Activated T-helper 1 cell treated with Interleukin-2 at 50 U/mL for 16 hours (primary cell): ENCODE measurements at places on chromosomes 7 and 10.

- DNase-seq = no peak
These were observed 196.3 kb downstream of the TNS3 start for GRCh38 chr7:47385536-47386125.

GRCh38 chr7:135792866-135793265 lies 44.3 kb upstream of the FAM180A start:
- no peak for DNase-seq

- DNase-seq = no peak
These were observed 27.8 kb downstream of the DENND10 start for GRCh38 chr10:119131512-119132240.

DNA sequence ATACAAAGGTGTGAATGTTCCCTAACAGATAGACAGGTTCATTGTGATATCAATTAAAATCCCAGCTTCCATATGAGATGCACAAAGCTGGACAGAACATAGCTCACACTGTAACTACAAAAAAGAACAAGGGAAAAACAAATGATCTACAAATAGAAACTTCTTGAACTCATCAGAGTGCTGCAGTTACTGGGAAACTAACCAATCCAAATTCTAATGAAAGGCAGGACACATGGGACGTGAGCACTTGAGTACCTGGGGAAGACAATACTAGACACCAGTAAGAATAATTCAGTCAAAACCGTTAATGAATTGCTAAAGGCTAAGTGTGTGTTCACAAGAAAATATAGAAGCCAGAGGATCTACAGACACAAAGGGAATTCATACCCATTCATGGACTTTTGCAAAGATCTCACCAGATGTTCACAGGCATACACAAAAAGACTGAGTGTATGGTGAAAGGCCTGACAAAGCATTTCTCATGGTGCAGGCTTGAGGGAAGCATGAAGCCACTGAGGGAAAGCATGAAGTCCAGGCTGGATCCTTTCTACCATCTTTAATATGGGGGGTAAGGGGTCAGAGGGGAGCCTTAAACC lies 7.8 kb upstream of the GPR22 start:
- DNase-seq = no peak

DNA sequence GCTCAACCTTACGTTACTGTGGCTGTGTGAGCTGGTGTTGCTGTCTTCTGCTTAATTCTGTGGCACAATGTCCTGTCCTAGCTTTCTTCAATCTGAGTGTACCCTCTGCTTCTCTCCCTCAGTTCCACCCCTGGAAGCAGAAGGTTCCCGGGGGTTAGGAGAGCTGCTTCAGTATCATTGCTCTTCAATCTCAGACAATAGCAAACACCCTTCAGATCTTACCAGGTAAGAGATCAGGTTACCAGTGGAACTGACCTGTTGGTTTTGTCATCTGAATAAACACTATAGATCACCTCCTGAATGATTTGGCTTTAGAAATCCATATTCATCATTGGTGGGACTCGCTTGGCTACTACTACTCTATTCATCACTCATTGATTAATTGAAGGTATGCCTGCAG lies 48.4 kb downstream of the DNAJB9 start:
- DNase-seq = no peak

DNA sequence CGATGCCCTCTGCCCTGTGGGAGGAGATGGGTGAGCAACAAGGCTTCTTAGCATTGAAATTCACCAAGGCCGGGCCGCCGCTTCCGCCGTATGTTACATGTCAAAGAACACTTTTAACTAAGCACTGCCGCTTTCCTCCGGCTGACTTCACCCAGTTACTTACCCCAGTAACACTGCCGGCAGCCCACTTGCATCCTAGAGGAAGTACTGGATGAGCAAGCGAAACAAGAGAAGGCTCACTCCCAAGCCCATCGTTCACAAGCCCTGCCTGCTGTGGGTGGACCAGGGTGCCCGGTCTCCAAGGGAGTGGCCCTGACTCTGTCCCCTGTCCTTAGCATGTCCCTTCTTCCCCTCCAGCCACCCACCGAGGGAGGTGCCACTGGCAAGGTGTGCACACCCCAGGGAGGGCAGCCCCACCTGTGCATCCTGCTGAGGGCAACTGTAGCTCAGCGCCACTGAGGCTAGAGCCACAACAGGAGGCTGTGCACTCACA lies 73.1 kb upstream of the EBF3 start:
- no peak for DNase-seq

DNA sequence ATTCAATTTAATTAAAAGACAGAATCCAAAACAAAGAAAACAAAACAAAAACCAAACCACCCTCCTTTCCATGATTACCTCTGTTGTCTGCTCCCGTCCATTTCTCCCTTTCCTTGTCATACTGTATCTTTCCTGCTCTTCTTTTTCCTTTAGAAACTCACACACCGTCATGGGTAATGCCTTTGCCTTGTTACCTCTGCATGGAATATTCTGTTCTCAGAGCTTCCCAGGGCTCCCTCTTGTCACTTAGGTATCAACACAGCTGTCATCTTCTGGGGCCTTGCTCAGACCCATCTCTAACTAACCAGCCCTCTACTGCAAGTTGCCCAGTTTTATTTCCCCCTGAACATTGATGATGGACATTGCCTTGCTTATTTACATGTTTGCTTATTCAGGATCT lies 30.2 kb upstream of the GIMAP8 start:
- no peak for DNase-seq

DNA sequence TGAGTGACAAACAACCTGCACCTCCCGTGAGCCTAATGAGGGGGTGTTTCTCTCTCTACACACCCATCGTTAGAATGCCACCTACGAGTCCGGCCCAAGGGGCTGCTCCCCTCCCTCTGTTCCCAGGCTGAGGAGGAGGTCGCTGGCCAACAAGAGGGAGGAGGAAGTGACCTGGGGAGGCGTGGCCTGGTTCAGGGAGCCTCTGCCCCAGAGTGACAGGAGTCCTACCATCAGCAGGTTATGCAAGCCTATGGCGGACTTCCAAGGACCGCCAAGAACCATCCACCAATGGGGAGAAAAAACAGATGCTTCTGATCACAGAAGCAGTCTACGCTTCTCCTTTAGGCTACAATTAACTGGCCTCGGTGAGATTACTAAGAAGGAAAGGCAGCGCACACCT lies 12.3 kb upstream of the EGFR start:
- DNase-seq = no peak

- DNase-seq = no peak
These were observed 2.3 kb downstream of the KNDC1 start for GRCh38 chr10:133162178-133162909.

- DNase-seq = no peak
These were observed 7.6 kb downstream of the STARD3NL start for GRCh38 chr7:38185395-38186307.

- DNase-seq = no peak
These were observed 39.0 kb downstream of the ADK start for GRCh38 chr10:74189999-74190421.

GRCh38 chr10:123757853-123758252 lies 91.7 kb downstream of the GPR26 start:
- no peak for DNase-seq

- DNase-seq = no peak
These were observed 5.0 kb downstream of the TPK1 start for GRCh38 chr7:144830811-144831210.
